ENCODE measurements at places on chromosomes 13 and 19. TPM values are rescaled to one million over a fixed set of nuclear protein-coding genes. Genes with fewer than 3 reads are reported as not detected.

Gene ZNF792
- 10.9 TPM for total RNA-seq

GRCh38 chr13:65035302-65035701 lies 2194.8 kb downstream of the PCDH9 start:
- DNase-seq, result no peak

- no peak for DNase-seq
Observed at GRCh38 chr13:51267622-51268021, 45.4 kb downstream of the FAM124A start.

GRCh38 chr13:27504868-27505194 lies 54.5 kb upstream of the MTIF3 start:
- DNase-seq, result no peak

DNA sequence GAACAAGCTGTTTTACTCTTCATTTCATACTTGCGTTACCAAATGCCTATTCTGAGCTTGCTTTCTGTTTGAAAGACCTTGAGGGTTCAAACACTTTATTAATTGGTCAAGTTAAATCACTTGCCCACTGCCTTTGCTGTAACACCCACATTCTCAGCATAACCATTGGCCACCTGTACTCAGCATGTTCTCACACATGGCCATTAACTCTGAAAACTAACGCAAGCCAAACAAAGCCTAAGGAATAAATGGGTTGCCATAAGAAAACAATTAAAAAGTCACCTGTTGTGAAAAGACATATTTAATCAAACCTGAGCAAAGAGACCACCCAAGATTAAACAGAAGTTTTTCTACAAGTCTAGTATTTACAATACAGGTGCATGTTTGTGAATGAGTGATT lies 517.2 kb upstream of the SPRY2 start:
- no peak for DNase-seq

DNA sequence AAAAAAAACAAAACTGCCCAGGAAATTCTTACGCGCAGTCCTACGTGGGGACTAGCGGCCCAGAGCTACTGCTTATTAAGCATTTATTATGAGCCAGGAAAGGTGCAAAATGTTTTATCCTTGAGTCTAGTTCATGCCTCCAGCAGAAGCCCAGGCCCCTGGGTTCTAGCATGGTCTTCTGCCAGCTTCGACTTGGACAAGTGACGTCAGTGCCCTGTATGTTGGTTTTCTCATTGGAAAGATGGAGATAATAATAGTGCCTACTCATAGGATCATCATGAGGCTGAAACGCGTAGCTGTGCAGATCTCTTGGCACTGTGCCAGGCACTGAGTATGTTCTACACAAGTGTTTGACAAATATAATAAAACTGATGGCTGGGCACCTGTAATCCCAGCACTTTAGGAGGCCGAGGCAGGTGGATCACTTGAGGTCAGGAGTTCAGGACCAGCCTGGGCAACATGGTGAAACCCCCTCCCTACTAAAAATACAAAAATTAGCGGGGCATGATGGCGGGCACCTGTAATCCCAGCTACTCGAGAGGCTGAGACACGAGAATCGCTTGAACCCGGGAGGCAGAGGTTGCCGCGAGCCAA lies 12.4 kb upstream of the SULT2B1 start:
- no peak for DNase-seq

DNA sequence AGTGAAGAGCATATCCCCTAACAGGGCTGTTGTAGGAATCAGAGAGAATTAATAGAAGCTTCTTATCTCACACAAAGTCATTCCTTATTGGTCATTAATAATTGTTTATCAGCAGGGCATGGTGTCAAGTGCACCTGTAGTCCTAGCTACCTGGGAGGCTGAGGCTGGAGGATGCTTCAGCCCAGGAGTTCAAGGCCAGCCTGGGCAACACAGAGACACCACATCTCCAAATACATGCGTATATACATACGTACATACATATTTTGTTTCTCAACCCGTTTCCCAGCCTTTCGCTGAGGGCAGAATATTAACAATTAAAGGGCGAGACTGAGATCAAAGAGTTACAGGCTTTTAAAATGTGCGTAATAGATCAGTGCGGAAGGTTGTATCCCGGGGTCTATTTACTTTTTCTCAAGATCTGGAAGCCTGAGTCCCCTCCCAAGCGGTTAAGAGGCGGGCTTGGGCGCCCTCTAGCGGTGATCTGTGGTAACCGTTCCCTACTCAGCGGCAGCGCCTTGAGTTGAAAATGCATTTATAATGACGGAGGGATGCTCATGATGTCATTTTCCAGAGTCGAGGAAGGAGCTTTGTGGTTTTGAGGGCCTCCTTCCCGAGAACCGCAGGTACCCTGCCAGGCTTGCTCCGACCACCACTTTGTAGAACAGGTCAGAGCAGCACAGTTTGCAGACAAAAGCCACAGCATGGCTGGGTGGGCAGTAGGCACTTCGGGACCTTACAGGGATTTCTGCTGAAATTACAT lies 169.6 kb upstream of the GPR12 start:
- DNase-seq, result peak; percentile 70

GRCh38 chr19:29887442-29887855 lies 54.6 kb upstream of the URI1 start:
- DNase-seq, result peak; percentile 45

GRCh38 chr13:106302011-106302410 lies 233.5 kb downstream of the EFNB2 start:
- no peak for DNase-seq

- DNase-seq, result no peak
Observed at GRCh38 chr13:89695343-89696257, 1651.9 kb upstream of the MIR17HG start.

Gene ZNF814
- total RNA-seq, result 95.1 TPM

DNA sequence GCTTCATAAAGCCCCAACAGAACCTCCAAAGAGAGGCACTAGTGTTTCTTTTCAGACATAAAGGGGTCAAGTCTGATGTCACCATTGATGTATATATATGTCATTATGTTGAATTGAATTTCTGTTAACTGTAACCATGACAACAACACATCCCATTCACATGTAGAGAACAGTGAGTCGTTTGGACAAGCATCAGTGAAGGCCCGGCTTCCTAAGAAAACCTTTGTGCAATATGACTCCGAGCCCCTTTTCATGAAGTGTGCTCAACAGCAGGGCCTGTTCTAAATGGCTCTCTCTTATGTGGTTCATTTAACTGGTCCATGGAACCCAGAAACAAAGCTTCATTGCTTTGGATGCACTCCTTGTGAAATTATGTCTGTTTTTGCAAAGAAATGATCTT lies 67.2 kb upstream of the UBL3 start:
- no peak for DNase-seq

GRCh38 chr19:45250832-45251451 lies at the start of gene MARK4:
TSS of gene MARK4 (plus strand) at chr19:45251271. CDS start at chr19:45251589, 318 bp downstream.
- peak; percentile 74 for DNase-seq

- DNase-seq, result no peak
Observed at GRCh38 chr13:22428188-22428828, 752.5 kb upstream of the SGCG start.

Gene NOTCH3
- 0.05 TPM for total RNA-seq

Gene FCGBP
- 22.9 TPM for total RNA-seq

Gene ANGPTL4
- total RNA-seq, result not detected

DNA sequence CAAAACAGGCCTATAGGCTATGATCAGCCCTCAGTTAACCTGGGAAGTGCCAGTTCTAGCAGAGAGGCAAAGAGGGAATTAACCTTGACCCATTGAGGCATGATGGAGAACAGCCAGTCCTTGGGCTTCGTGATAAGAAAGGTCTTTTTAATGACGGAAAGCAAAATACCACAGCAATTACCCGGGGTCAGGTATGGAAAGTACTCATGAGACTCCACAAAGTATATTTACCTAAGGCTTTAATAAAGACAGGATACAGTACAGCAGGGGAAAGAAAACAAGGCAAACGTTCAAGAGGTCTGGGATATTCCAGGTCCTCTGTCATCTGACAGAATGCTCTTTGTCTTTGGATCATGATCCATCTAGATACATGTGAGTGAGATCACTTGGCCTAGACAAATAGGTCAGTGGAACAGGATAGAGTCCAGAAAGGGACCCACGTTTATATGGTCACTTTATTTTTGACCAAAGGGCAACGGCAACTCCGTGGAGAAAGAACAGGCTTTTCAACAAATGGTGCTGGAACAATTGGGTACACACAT lies 52.2 kb downstream of the WDFY2 start:
- DNase-seq, result no peak

GRCh38 chr19:11355160-11356073 lies at the start of gene PLPPR2:
TSS of gene PLPPR2 (plus strand) at chr19:11355432. CDS start at chr19:11357674, 2,242 bp downstream.
- DNase-seq, result peak; percentile 85

Gene TINCR
- 0.42 TPM for total RNA-seq

Data from B cell (primary cell).